ENCODE measurements at places on chromosomes 16 and 17.

DNA sequence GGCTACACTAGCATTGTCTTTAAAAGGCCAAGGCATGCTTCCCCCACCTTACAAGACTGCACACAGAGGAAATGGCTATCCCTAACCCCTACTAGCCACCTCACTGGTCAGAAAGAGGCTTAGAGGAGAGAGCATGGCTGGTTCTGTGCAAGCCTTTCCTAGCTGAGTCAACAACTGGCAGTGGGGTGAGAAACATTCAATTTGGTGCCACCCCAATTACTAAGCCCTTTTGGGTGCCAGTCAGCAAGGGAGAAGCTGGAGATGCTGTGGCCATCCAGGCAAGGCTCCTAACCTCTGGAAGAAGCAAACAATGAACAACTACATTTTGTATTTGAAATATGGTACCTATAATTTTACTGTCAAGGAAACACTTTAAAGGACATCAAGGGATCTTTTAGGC, 4.7 kb upstream of the KAT7 start:
- no peak overlapping the region for H3K27ac ChIP-seq
- H3K27me3 ChIP-seq: 0 out of 2 replicates have a peak, but pooled peaks cover under 1% of the 10 kb centered on the region

- peaks cover 25% of the 10 kb centered on the region for H3K4me1 ChIP-seq
- peak; percentile 65 for DNase-seq
- H3K36me3 ChIP-seq: no peaks in the 10 kb centered on the region
- H3K4me3 ChIP-seq: no peak overlapping the region
Observed at GRCh38 chr17:68821860-68822696, 133.1 kb downstream of the ABCA8 start.

DNA sequence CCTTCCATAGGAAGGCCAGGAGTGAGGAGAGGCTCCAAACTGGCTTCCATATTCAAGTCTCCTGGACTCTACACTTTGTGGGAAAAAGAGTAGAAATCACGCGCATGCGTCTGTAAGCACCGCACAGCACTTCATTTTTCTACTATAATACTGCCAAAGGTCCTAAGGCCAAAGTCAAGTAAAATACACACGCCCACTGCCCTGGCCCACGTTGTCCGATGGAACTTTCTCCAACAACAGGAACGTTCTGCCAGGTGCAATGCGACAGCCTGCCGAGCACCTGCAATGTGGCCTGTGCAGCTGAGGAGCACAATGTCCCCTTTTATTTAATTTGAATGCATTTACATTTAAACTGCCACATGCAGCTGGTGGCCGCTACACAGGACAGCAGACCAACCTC, 23.5 kb downstream of the DNASE1 start:
- H3K4me3 ChIP-seq: no peak overlapping the region
- H3K36me3 ChIP-seq: peaks cover 66% of the 10 kb centered on the region
- no peak overlapping the region for H3K27ac ChIP-seq

GRCh38 chr16:67922221-67922620, 9.4 kb downstream of the CTRL start:
- H3K36me3 ChIP-seq: peaks cover 24% of the 10 kb centered on the region
- H3K4me3 ChIP-seq: no peak overlapping the region
- peaks cover 11% of the 10 kb centered on the region for H3K4me1 ChIP-seq
- no peak for DNase-seq
- no peak overlapping the region for H3K27ac ChIP-seq

DNA sequence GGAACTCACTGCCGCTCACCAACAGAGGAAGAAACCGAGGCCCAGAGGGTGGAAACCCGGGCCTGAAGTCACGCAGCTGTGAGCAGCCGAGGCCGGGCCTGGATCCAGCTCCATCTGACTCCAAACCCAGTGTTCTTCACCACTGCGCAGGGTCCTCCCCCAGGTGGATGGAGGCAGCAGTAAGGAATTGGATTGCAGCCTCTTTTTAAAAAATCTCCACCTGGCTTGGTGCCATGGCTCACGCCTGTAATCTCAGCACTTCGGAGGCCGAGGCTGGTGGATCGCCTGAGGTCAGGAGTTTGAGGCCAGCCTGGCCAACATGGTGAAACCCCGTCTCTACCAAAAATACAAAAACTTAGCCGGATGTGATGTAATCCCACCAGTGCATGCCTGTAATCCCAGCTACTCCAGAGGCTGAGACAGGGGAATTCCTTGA, 177.2 kb downstream of the FOXL1 start:
- H3K4me1 ChIP-seq: peaks cover 28% of the 10 kb centered on the region
- H3K27ac ChIP-seq: no peak overlapping the region
- H3K27me3 ChIP-seq: no peaks in the 10 kb centered on the region
- no peaks in the 10 kb centered on the region for H3K36me3 ChIP-seq

DNA sequence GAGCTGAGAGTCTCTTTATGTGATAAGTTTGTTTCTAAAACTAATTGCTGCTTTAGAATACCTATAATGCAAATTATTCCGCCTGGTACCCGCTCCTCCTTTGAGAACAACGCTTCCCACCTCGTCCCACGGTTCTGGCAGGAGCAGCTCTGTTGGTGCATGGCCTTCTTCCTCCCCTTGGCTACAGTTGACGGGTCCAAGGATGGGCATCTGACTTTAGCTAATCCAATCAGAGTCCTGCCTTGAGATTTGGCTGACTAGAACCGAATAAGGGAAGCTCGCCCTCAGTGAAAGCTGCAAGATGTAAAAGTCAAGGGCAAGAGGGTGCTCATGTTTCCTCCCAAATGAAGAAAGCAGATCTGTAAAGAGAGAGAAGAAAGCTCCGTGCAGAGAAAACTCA, 481.3 kb downstream of the SLC39A11 start:
- no peaks in the 10 kb centered on the region for H3K36me3 ChIP-seq
- no peak overlapping the region for H3K4me3 ChIP-seq
- no peaks in the 10 kb centered on the region for H3K27me3 ChIP-seq
- H3K27ac ChIP-seq: no peak overlapping the region
- no peak for DNase-seq
- H3K4me1 ChIP-seq: peaks cover 33% of the 10 kb centered on the region

- no peak overlapping the region for H3K4me3 ChIP-seq
- H3K4me1 ChIP-seq: no peaks in the 10 kb centered on the region
- no peaks in the 10 kb centered on the region for H3K27me3 ChIP-seq
- no peak for DNase-seq
Observed at GRCh38 chr16:62058412-62058811, 22.2 kb upstream of the CDH8 start.

DNA sequence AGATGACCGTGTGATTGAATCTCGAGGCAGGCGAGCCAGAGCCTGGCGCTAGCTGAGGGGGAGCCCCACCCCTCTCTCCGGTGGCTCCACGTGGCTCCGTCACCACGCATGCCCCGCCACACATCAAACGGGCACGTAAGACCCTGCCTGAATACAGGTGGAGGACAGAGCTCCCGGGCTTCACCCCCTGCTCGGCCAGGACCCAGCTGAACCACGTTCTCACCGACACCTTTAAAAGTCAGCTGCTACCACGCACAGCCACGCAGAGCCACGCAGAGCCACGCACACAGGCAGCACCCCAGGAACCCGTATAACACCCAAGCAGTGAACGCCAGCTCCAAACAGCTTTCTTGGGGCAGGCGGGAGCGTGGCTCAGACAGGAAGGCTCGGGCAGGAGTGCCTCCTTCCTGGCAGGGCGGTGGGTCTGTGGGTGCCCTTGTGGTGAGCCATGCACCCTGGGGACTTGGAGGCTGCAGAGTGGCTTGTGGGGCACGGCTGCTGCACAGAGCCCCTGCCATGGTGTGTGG, 4.4 kb downstream of the TMEM204 start:
- H3K4me1 ChIP-seq: 0 out of 2 replicates have a peak, but pooled peaks cover 4% of the 10 kb centered on the region
- no peaks in the 10 kb centered on the region for H3K36me3 ChIP-seq
- H3K4me3 ChIP-seq: no peak overlapping the region
- no peak for DNase-seq
- H3K27me3 ChIP-seq: no peaks in the 10 kb centered on the region

DNA sequence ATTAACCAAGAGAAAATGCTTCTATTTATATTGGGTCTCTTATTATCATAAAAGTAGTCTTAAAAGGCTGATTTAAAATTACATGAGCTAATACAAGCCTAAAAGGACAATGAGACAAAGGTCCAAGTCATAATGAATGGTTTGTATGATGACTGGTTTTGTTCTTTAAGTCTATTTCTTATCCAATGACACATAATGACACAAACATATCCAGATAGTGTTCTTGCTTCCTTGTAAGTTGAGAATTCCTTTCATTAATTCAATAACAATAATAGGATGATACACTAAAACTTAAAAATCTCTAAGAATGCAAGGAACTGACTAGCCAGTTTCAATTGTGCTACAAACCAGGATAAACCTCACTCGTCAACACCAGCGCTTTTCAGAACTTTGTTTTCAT, 244.1 kb downstream of the CEP112 start:
- no peak overlapping the region for H3K4me3 ChIP-seq
- no peak for DNase-seq
- H3K27ac ChIP-seq: no peak overlapping the region
- peaks cover 4% of the 10 kb centered on the region for H3K4me1 ChIP-seq
- H3K36me3 ChIP-seq: no peaks in the 10 kb centered on the region

- 0 out of 2 replicates have a peak, but pooled peaks cover 4% of the 10 kb centered on the region for H3K4me1 ChIP-seq
- no peak overlapping the region for H3K4me3 ChIP-seq
- no peak for DNase-seq
- H3K27ac ChIP-seq: no peak overlapping the region
- H3K36me3 ChIP-seq: 0 out of 2 replicates have a peak, but pooled peaks cover 9% of the 10 kb centered on the region
Observed at GRCh38 chr17:64187093-64187895, 57.4 kb upstream of the ERN1 start.

GRCh38 chr16:11224096-11224893, 31.7 kb downstream of the SOCS1 start:
- no peak for DNase-seq
- no peak overlapping the region for H3K4me3 ChIP-seq
- H3K27me3 ChIP-seq: no peaks in the 10 kb centered on the region

DNA sequence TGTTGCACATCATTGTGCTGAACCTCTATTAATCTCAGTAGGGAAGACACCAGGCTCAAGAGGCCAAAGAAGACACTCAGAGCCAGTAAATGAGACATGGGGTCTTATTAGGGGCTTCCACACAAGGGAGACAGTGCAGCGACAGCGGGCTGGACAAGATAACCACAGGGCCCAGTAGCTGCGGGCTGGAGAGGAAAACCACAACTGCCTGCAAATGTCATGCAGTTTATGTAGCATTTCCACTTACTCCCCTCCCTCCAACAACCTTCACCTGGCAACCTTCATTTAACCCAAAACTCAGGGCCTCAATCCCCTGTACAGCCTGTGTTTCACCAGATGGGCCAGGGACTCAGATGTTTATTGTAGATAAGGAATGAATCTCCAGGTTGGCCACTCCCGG, 185.6 kb downstream of the UTP18 start:
- H3K4me1 ChIP-seq: no peaks in the 10 kb centered on the region
- no peak overlapping the region for H3K4me3 ChIP-seq
- no peaks in the 10 kb centered on the region for H3K36me3 ChIP-seq
- no peak overlapping the region for H3K27ac ChIP-seq
- no peaks in the 10 kb centered on the region for H3K27me3 ChIP-seq
- DNase-seq: no peak

DNA sequence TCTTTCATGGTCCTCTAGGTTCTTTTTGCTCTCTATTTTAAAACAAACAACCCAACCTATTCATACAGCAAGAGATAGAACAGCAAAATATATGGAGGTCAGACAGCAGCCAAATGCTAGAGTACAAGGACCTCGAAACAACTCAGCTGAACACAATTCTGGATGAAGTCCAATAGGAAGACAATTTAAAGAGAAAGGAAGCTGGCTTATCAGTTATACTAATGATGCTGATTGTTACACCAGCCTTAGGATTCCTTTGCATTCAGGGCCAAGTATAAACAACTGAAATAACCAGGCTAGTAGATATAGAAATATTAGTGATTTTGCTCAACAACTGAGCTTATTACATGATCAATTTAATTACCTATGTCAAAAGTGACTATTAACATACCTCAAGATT, 2.5 kb downstream of the SSH2 start:
- no peak overlapping the region for H3K4me3 ChIP-seq
- no peak for DNase-seq
- H3K27ac ChIP-seq: no peak overlapping the region
- peaks cover 17% of the 10 kb centered on the region for H3K36me3 ChIP-seq

GRCh38 chr16:2482249-2482648, 7.3 kb downstream of the TBC1D24 start:
- H3K27me3 ChIP-seq: no peaks in the 10 kb centered on the region
- DNase-seq: no peak
- no peaks in the 10 kb centered on the region for H3K4me1 ChIP-seq
- no peaks in the 10 kb centered on the region for H3K36me3 ChIP-seq

- no peaks in the 10 kb centered on the region for H3K36me3 ChIP-seq
- peak overlapping the region; percentile 2 for H3K4me3 ChIP-seq
- H3K27ac ChIP-seq: peak overlapping the region; percentile 92
- peaks cover 72% of the 10 kb centered on the region for H3K4me1 ChIP-seq
- no peaks in the 10 kb centered on the region for H3K27me3 ChIP-seq
Observed at GRCh38 chr17:73342541-73343167, 30.9 kb upstream of the CDC42EP4 start.

GRCh38 chr16:86297391-86297790, 212.9 kb upstream of the FOXF1 start:
- peaks cover 89% of the 10 kb centered on the region for H3K4me1 ChIP-seq
- peak; percentile 69 for DNase-seq
- peak overlapping the region; percentile 100 for H3K27ac ChIP-seq
- no peak overlapping the region for H3K4me3 ChIP-seq
- no peaks in the 10 kb centered on the region for H3K27me3 ChIP-seq

DNA sequence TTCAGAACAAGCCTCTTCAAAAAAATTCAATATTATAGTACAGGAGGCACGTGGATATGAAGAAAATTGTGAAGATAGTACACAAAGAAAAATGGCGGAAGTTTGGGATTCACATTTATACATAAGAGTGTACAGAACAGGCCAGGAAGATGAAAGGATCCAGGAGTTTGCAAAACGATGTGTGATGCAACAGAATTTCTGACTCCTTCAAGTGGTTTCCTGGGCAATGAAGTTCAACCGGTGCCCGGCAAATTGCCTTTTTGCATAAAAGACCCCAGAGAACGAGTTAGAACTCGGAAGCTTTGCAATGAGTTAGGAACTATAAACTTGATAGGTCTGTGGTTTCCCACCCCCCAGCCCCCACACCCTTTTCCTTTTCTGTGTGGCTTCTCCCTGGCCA, 189.1 kb downstream of the SALL1 start:
- H3K4me3 ChIP-seq: no peak overlapping the region
- no peaks in the 10 kb centered on the region for H3K36me3 ChIP-seq
- H3K4me1 ChIP-seq: no peaks in the 10 kb centered on the region
- DNase-seq: no peak
- no peaks in the 10 kb centered on the region for H3K27me3 ChIP-seq
- no peak overlapping the region for H3K27ac ChIP-seq

- no peak overlapping the region for H3K27ac ChIP-seq
- no peaks in the 10 kb centered on the region for H3K36me3 ChIP-seq
- DNase-seq: no peak
- peaks cover 13% of the 10 kb centered on the region for H3K4me1 ChIP-seq
Observed at GRCh38 chr17:67417507-67417906, 40.4 kb downstream of the PITPNC1 start.
